Calu3 (cell line): ENCODE measurements at places on chromosomes 7 and 10. TPM values are rescaled to one million over a fixed set of nuclear protein-coding genes. Genes with fewer than 3 reads are reported as not detected.

DNA sequence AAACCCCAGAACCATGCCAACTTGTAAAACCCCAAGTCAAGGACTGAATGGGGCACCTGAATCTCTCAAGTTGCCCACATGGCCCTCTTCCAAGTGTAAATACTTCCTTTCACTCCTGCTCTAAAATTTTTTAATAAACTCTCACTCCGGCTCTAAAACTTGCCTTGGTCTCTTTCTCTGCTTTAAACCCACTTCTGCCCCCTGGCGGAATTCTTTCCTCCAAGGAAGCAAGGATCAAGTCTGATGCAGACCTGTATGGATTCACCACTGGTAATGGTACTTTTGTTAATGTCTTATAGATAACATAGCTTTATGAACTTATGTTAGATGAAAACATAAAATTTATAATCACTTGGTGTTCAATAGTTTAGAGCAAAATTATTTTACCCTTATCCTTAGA lies 33.8 kb downstream of the SLC16A9 start:
- DNase-seq: peak; percentile 12

NEUROD6 gene
- total RNA-seq: not detected in 2 replicates

GRCh38 chr7:41207141-41207540 lies 495.7 kb downstream of the INHBA start:
- no peak for DNase-seq

DNA sequence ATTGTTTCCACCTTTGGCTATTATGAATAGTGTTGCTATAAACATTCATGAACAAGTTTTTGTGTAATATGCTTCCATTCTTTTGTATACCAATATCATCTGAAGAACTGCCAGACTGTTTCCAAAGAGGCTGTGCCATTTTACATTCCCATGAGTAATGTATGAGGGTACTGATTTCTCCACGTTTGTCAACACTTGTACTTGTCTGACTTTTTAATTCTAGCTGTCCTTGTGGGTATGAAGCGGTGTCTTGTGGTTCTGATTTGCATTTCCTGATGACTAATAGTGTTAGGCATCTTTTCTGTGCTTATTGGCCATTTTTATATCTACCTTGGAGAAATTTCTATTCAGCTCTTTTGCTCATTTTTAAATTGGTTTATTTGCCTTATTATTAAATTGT lies 52.8 kb downstream of the LSMEM1 start:
- no peak for DNase-seq

FEZF1 gene
- 0.22 TPM in 1 of 2 replicates, not detected in the other for total RNA-seq

VSTM2A gene
- total RNA-seq: not detected in 2 replicates

DNA sequence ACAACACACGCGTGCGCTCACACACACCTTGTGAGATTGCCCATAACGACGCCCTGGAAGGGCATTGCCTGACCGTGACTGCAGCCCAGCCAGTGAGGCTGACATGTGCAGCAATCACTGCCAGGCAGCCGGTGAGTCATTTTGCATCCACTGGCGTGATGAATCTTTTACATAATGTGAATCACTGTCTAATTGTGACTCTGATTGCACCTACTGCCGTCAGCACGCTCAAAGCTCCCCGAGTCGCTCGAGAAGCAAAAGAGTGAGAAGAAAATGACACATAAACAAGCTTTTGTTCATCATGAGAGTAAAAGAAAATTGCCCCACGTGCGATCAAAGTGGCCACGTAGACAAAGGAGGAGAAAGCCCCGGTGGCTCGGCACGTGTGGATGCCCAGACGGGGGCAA lies 117.4 kb upstream of the PFKP start:
- DNase-seq: peak; percentile 18

TNS3 gene
- 102 and 135 TPM in 2 replicates for total RNA-seq

PDE6C gene
- total RNA-seq: not detected in 2 replicates

GRCh38 chr10:126058104-126058503 lies 161.7 kb downstream of the FANK1 start:
- DNase-seq: no peak

- DNase-seq: no peak
Observed at GRCh38 chr10:21368022-21368582, 157.4 kb downstream of the SKIDA1 start.

IGFBP1 gene
- 3.3 and 6.1 TPM in 2 replicates for total RNA-seq
